ENCODE measurements at places on chromosomes 12 and 14. TPM values are rescaled to one million over a fixed set of nuclear protein-coding genes. Genes with fewer than 3 reads are reported as not detected.

DNA sequence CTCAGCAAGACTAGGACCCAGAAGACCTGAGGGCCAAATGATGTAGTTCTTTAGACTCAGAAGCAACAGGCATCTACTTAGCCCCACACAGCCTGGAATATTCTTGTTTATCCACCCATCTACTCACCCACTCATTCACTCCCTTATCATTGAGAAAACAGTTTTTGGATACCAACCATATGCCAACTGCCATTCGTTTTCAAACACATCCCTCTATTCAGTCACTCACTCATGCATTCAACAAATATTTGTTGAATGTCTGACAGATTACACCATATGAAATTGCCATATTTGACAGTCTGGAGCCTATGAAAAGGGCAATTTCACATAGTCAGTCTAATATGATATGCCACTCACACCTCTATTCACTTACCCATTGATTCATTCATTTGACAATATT is 103.2 kb downstream of the NT5DC3 start:
- no peak for DNase-seq

CLEC14A gene
- total RNA-seq, result not detected

AACS gene
- 22.0 TPM for total RNA-seq

DNA sequence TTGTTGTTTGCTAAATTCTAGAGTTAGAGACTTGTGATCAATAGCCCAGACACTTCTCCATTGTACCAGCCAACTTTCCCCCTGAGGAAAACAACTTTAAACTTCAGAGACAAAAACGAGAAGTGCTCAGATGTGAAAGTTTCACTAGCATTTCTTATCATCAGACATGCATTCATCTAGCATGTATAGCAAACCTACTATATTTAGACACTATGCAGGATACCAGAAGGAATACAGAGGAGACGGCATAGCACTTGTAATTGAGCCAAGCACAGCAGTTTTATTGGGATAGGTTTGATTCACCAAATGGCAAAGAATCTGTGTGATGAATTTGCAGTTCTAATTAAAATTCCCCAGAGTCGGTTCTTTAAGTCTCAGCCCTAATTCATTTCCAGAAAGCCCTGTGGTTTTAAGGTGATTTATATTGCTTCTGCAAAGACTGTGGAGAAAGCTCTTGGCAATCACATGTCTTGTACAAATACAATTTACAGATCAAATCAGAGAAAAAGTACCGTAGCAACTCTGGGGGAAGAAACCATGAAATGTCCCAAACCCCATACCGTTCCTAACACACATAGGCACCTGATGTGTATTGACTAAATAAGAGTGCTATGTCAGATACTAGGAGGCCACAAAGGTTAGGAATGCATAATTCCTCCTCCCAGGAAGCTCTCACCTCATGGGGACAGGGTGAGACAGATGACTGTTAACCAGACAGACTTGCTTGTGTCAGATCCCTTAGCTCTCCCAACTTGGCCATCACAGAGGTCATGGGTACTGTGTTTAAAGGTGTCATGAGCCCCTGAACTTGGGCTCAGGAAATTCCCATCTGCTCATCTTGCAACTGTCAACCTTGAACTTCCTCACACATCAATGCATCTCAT is 69.6 kb upstream of the KRAS start:
- peak; percentile 65 for DNase-seq

DNA sequence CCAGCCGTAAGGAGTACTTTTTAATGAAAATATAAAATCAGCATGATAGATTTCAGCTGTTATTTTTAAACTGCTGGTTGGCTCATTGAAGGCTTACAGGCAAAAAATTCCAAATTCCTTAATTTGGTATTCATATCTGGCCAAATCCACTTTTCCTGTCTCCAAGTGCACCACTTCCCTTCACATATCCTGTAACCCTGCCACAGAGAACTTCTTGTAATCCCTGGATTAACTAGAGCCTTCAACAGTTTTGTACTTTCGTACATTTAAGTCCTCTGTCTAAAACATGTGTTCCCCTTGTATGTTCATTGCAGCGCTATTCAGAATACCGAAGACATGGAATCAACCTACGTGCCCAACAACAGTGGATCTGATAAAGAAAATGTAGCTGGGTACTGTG is 9.6 kb downstream of the PUS7L start:
- no peak for DNase-seq

SRRM4 gene
- 0.46 TPM for total RNA-seq

GRCh38 chr12:121649322-121649721 is 20.1 kb downstream of the MORN3 start:
- no peak for DNase-seq

GRCh38 chr12:53827306-53827705 is 75.5 kb upstream of the CISTR start:
- DNase-seq, result no peak

DNA sequence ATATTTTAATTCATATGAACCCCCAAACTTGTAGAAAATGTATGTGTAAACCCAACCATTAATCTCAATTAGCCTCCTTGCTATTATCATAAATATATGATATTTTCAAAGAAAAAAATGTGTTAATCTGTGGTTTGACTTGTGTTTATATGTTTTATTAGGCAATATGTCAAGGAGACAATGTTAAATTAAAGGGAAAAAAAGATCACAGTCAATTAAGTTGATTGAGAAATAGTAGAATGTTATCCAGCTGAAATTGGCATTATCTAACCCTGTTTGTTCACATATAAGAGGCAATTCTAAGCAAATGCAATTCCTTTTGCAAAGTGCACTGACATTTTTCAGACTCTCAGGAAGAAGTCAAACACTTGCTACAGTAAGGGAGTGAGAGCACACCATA is 745.3 kb downstream of the C12orf50 start:
- no peak for DNase-seq

DNA sequence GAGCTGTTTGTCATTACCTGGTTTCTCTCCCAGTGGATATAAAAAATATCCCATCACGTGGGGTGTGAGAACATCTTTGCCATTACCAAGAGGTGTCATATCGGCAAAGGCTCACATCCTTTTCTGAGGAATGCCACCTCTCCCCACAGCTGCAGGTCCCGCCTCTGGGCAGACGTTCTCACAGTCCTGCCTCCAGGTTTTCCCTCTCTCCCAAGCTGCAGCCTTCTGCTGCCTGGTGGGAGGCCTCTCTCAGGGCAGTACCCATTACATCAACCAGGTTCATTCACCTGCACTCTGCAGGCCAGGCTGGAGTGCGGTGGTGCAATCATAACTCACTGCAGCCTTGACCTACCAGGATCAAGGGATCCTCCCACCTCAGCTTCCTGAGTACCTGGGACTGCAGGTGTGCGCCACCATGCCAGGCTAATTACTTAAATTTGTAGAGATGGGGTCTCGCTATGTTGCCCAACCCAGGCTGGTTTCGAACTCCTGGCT is 15.0 kb upstream of the TMEM119 start:
- DNase-seq, result peak; percentile 22

PLEK2 gene
- 1.3 TPM for total RNA-seq

GRCh38 chr14:49617852-49618519 is 2.4 kb downstream of the RPL36AL start:
- no peak for DNase-seq

IRAK3 gene
- total RNA-seq, result 0.05 TPM

HNF1A gene
- not detected for total RNA-seq

NDRG2 gene
- total RNA-seq, result 12.6 TPM

IL26 gene
- total RNA-seq, result not detected

DNA sequence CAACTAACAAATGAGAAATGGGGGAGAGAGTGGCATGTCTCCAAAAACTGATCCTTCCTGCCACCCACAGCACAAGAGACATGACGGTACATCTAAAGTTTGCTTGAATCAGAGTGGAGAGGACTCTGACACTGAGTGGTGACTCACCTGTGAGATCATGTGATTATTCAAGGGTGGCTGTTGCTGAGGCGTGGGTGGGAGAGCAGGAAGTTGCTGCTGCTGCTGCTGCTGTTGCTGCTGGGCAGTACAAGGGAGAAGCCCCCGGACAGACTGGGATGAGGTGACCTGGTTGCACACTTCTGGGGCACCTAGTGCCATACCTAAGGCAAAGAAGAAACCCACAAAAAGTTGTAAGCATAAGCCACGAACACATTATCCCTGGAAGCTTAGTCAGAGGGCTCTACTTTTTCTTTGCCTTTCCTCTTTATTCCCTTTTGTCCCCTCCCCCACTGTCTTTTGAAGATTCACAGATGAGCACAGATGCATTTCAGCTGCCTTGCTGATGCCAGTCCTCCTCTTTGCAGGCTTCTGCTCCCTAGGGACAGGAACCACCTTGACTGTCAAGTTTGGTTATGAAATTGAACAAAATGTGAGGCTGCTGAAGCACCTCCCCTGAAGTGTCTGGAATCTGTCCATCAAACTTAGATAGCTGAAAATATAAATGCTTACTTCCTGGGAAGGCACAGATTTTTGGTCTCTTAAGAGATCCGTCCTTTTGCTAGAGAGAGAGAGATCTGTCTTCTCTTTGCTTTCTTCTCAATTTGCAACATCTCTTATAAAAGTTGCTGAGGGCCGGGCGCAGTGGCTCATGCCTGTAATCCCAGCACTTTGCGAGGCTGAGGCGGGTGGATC is 29.4 kb upstream of the STAC3 start:
- peak; percentile 98 for DNase-seq

ARHGEF40 gene
- 129 TPM for total RNA-seq

- DNase-seq, result no peak
Measured at GRCh38 chr12:5884866-5885265, 60.2 kb downstream of the ANO2 start.

- peak; percentile 80 for DNase-seq
Measured at GRCh38 chr12:102462795-102463465, 17.4 kb downstream of the IGF1 start.

TAS2R20 gene
- total RNA-seq, result 0.57 TPM

- peak; percentile 13 for DNase-seq
Measured at GRCh38 chr12:90653040-90653439, 301.9 kb downstream of the CCER1 start.

DNA sequence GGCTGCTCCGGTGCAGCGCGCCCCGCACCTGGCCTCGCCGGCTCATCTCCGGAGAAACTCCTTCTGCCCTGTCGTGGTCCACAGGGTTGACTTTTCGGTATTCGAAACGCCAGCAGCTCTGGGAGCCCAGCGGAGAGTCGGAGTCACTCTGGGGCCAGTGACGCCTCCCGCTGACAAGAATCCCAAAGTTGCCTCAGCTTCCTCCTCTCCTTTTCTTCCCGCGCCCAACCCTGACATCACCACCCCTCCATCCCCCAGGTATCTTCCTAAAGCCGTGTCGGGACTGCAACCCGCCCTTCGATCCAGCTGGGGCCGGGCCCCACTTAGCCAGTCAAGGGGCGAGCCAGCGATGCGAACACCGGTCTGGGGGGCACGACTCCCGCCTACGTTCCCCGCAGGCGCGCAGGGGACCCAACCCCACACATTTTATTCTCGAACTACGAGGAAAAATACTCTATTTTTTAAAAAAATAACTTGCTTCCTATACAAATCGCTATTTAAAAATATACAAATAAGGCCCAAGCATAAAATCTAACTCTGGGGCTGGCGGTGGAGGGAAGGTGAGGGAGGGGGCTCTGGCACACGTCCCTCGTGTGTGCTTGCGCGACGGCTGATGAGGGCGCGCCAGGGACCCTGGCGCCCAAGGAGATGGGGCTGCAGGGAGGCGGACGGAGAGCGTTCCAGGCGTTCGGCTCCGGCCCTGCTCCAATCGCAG is 2.1 kb downstream of the NKX2-8 start:
- DNase-seq, result no peak

DNA sequence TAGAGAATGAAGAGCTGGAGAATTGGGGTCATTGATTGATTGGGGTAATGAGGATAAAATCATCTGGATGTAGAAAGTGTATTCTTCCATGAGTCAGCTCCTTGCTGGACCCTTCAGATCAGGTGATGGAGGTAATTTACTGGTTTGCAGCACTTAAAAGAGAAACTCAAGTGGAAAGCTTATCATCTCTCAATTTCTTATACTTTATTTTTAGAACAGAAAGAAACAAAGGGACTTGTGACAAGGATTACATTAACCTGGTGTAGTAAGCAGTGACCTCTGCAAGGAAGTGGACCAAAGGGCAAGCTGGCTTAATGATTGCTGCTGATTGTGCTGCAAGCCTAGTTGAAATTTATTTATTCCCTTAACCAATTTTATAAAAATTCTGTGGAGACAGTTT is 405.0 kb downstream of the TRHDE start:
- no peak for DNase-seq

- no peak for DNase-seq
Measured at GRCh38 chr12:109706747-109707469, 6.7 kb upstream of the FAM222A start.

CAPZA3 gene
- not detected for total RNA-seq

ZNF891 gene
- 1.2 TPM for total RNA-seq

KRT2 gene
- not detected for total RNA-seq

SLIRP gene
- 189 TPM for total RNA-seq

GRCh38 chr14:35333797-35334743 is 41.9 kb downstream of the PSMA6 start:
- DNase-seq, result no peak

ZNF385A gene
- total RNA-seq, result 23.0 TPM

DNA sequence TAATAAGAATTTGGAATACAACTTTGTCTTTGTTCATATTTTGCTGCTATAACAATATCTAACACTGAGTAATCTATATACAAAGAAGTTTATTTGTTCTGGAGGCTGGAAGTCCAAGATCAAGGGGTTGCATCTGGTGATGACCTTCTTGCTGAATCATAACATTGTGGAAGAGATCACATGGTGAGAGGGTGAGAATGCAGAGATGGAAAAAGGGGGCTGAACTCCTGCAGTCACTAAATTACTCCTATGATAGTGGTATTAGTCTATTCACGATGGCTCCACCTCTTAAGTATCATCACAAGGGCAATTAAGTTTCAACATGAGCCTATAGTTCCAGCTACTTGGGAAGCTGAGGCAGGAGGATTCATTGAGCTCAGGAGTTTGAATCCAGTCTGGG is 4.5 kb upstream of the AKAP6 start:
- DNase-seq, result no peak

DNA sequence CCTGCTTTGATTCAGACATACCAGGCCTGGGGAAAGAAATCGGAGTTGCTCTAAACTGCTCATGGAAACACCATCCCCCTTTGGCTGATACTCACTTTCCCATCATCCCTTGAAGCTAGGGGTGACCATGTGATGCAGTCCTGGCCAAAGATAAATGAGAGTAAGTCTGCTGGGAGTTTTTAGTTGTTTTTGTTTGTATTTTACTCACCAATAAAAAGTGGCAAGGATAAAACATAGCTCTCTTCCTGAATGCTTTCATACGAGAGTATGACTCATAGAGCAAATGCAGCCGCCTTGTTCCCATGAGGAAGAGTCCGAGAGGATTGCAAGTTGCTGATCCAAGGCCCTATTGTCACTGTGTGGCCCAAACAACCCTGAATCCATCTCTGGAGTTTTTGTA is 126.4 kb upstream of the TMEM132C start:
- DNase-seq, result no peak

- peak; percentile 78 for DNase-seq
Measured at GRCh38 chr12:95601091-95601961, 50.0 kb upstream of the USP44 start.

- no peak for DNase-seq
Measured at GRCh38 chr12:117166107-117166506, 24.2 kb downstream of the FBXO21 start.

- no peak for DNase-seq
Measured at GRCh38 chr12:126419131-126419530, 1353.9 kb downstream of the AACS start.

RTN1 gene
- total RNA-seq, result 1.2 TPM

POTEG gene
- total RNA-seq, result not detected

Measured in astrocyte (in vitro differentiated cells and primary cell).